ENCODE measurements at places on chromosomes 16 and 17. TPM values are rescaled to one million over a fixed set of nuclear protein-coding genes. Genes with fewer than 3 reads are reported as not detected.

The GHDC gene
- polyA plus RNA-seq, result 14.4 TPM

DNA sequence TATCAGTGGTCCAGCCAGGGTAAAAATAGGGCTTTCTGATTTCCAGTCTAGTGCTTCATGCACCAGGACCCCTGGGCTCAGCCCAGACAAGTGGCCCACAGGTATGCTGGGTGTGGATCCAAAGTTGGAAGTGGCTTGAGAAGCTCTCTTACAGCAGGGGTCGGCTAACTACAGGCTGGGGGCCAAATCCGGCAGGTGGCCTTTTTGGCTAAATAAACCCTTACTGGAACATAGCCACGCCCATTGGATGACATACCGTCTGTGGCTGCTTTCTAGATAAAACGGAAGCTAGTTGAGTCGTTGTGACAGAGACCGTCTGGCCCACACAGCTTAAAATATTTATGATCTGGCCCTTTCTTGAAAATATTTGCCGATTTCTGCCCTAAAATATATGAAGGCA lies 119.0 kb upstream of the CDC42EP4 start:
- DNase-seq, result no peak

DNA sequence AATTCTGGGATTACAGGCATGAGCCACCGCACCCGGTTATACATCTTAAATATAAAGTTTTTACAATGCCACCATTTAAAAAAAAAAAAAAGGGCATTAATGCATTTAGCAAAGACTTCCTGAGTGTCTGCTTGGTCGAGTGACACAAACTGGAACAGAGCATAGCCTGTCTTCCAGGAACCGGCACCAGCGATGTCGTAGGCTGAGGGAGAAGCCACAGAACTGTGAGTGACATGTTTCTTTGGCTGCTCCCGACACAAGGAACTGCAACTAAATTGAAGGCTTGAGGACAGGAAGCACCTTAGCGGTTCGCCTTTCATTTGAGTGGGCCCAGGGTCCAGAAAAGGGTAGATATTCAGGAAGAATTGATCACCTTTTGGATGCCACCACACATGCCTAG lies 717.8 kb downstream of the MAF start:
- no peak for DNase-seq

DNA sequence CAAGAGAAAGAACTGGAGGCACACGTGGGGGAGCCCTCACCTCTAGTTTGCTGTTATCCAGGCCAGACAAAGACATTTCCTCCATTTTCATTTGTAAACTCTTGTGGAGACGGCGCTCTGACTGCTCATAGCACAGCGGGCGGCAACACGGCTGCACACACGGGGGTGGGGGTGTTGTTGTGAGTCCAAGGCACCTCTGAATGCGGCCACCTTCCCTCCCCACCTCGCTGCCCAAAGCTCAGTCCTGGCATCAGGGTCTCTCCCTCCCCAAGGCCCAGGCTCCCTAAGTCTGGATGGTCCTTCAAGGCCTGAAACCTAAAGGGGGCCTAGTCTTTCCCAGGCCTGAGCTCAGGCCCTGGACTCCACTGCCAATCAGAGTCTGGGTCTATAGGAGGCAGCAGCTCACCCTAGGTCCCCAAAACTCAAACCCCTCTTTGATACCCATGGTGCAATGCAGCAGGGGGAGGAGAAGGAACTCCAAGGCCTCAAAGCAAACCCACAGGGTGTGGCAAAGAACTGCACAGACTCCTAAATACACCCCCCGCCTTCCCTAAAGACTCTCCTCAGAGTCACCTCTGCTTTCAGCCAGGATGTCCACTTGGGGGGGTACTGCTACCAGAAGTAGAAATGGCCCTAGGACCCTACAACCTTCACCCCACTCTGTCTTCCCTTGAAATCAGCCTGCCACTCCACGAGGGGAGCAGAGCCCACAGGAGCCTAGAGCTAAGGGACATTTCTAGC lies 1.5 kb downstream of the ATXN7L3 start:
- no peak for DNase-seq

Measured in hindlimb muscle (tissue), 1 donor.